ENCODE measurements at places on chromosomes 1 and 21.

GRCh38 chr1:101086783-101087182, 61.2 kb upstream of the DPH5 start:
- DNase-seq, result no peak

DNA sequence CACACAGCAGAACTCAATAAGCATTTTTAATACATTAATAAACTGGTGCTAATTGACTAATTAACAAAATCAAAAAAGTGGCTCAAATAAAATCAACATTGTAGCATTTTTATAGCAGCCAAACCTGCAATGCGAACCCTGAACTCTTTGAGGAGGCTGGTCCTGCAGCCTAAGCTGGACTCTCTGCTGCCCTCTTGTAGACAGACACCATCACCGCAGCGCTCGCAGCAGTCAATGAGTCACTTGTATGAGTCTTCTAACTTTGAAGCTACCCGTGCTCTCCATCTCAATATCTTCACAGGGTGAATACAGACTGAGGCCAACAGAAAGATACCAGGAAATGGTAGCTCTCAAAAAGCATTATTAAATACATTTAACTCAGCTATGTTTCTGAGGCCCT, 9.7 kb upstream of the KRTAP7-1 start:
- peak; percentile 60 for DNase-seq

DNA sequence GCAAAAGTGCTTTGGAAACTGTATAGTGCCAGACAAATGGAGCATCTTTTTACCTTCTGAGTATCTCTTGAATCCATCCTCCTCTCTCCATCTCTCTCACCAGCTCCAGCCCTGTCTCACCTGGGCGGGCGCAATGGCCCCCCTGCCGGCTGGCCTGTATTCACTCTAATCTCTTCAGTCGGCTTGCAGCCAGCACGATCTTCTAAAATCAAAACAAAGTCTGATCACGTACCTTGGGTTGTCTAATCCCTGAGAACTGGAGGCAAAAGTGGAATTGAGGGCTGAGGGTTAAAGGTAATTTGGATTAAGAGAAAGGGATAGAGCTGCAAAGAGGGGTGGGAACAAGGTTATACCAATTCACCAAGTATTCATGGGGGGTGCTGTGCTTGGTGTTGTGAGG, 46.0 kb upstream of the LRRN2 start:
- no peak for DNase-seq

DNA sequence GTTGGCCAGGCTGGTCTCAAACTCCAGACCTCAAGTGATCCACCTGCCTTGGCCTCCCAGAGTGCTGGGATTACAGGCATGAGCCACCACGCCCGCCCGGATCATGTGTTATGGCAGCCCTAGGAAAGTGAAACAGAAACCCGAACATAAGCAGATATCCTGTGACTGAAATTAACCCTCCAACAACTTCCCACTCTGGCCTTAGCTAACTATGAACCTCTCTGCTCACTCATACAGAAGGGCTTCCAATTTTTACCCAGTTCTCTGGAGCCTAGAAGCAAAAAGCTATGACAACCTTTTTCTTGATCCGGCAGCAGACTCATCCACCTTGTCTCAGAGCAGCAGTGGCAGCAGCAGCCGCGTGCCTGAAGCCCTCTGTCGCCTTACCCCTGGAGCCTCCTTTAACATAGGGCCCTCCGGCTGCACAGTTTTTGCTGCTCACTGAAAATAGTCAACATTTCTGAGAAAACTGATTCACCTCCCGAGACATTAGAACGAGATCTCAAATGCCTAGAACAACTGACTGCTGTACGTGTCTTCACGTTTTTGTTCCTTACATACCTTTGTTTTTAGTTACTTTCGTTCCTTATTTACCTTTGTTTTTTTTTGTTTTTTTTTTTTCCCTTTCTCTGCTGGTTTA, 9.3 kb downstream of the CBR1 start:
- DNase-seq, result no peak

- no peak for DNase-seq
These were observed 102.3 kb upstream of the CD34 start for GRCh38 chr1:208013210-208013609.

- DNase-seq, result peak; percentile 52
These were observed 2.8 kb upstream of the SLC2A1 start for GRCh38 chr1:42961312-42962091.

DNA sequence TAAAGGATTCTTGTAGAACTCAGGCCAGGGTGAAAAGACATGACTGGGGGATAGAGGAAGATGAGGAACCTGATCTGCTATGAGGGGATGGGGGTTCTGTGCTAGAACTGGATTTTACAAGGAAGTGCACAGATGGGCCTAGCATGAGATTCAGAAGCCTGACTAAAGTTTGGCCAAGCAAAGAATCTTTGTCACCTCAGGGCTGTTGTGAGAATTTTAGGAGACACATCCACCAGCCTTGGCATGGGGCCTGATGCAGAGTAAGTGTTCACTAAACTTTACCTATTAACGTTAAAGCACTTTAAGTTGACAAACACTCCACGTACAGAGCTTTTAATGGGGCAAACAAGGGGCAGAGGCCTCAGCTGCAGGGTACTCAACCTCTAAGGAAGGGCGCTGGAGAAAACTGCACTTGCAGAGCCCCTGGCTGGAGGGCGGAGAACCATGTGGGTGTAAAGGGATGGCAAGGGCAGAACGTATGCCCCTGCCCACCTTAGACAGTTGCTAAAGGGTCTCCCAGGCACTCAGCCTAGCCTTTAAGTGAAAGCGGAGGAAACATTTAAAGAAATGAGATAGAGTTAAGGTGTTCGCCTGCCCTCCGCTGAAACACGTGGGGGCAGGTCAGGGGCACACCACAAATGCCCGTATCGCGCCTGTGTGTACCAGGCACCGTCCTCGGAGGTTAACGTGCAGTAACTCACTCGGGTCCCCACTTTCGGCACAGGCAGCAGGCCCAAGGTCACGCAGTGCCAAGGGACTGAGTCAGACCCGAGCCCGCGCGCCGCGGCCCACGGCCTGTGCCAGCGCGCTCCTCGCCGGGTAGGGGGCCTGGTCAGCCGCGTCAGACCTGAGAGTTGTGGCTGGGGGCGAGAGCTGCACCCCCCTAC, 990 bp upstream of the MRPS6 start:
- DNase-seq, result no peak

- no peak for DNase-seq
These were observed 152.7 kb upstream of the NEGR1 start for GRCh38 chr1:72435025-72435424.

DNA sequence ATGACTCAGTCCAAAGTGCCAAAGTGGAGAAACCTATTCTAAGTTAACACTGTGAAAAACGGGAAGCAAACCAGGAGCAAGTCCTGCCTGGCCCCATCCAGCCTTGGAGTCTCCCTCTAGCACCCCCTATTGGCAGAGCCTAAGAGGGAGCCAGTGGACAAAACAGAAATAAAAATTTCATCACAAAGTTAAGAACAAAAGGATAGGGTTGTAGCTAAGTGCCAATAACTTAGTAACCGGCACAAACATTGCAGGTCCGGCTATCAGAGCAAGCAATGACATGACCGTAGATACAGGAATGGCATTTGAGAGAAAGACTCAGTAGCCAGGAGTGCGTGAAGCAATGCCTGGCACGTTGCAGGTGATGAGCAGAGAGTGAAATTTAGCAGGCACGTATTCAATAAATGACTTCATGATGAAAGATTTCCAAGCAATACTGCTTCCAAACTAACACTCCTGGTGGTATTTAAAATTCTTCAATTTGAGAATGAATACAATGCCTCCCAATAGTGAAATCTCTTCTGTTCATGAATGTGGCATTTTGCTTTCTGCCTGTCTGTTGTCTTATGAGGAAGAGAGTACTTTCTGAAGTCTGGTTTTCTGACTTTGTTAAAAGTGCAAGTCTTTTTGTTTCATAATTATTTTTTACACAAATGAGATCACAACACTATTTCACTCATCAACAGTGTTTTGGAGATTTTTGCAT, 391.0 kb downstream of the OMA1 start:
- DNase-seq, result no peak
